ENCODE measurements at places on chromosomes 6 and 20. TPM values are rescaled to one million over a fixed set of nuclear protein-coding genes. Genes with fewer than 3 reads are reported as not detected.
A peak's percentile ranks its signal among the peaks of the same experiment; 100 is the strongest.

DNA sequence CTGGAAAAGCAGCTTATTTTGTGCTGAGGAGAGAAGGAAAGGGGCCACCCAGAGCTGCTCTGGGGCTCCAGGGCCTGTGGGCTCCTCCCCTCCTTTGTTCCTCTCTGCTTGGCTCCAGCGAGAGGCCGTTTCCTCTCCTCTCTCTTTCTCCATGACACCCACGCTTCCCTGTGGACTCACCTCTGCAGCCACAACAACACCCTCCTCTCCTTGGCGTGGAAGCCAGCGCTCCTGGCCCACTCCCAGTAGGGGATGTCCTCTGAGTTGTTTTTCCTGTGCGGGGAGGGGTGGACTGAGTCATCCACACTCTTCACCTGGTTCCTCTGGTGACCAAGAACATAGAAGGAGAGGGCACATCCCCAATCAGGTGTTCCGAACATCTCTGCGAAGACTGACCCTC lies 4.9 kb upstream of the CDSN start:
- no peak for DNase-seq

GRCh38 chr6:71502956-71503355 lies 214.3 kb downstream of the OGFRL1 start:
- DNase-seq, result no peak

The DSE gene
- 40.2 TPM for total RNA-seq

DNA sequence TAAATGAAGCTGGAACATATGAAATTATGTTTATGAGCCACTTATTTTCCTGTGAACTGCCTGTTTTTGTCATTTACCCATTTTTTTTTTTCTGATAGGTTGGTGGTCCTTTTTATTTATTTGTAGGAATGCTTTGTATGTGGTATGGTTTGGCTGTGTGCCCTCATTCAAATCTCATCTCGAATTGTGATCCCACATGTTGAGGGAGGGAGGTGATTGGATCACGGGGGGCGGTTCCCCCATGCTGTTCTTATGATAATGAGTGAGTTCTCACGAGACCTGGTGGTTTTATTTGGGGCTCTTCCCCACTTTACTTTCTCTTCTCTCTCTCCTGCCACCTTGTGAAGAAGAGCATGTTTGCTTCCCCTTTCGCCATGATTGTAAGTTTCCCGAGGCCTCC lies 77.3 kb downstream of the CDH26 start:
- no peak for DNase-seq

DNA sequence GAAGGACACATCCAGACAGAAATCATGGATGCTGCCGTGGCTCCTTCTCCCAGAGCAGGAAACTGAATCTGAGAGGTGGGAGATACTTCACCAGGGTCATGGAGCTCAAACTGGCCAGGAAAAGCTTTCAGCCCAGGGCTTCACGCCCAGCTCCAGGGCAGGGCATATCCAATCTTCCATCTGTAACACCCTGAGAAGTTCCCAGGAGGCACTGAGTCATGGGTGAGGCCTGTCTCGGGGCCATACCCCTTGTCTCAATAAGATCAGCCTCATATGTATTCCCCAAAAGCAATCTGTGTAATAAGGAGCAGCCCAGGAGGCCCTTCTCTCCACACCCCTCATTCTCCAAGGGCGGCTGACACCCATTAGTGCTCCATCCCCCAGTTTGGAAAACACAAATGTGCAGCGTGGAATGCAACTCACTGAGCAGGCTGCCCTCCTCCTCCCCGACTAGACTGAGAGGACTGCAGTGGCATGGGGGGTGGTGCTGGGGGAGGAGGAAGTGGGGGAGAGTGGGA lies 439.3 kb upstream of the SULF2 start:
- no peak for DNase-seq

GRCh38 chr6:82785206-82785605 lies 280.4 kb downstream of the UBE3D start:
- no peak for DNase-seq

- DNase-seq, result no peak
These were observed 725 bp upstream of the ISM1 start for GRCh38 chr20:13220194-13220903.

The MSH5 gene
- total RNA-seq, result 9.1 TPM

DNA sequence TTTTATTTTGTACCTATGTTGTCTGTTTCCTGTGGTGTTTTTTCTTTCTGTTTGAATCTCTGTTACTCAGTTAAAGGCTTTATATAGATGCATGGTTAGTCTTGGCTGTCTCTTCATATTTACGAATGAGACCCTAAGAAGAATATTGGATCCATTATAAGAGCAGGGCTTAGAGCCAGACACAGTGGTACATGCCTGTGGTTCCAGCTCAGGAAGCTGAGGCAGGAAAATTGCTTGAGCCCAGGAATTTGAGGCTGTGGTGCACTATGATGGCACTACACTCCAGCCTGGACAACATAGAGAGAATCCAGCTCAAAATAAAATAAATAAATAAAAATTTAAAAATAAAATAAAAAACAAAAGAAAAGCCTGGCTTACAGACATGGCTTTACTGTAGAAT lies 211.1 kb downstream of the SOD2 start:
- no peak for DNase-seq

DNA sequence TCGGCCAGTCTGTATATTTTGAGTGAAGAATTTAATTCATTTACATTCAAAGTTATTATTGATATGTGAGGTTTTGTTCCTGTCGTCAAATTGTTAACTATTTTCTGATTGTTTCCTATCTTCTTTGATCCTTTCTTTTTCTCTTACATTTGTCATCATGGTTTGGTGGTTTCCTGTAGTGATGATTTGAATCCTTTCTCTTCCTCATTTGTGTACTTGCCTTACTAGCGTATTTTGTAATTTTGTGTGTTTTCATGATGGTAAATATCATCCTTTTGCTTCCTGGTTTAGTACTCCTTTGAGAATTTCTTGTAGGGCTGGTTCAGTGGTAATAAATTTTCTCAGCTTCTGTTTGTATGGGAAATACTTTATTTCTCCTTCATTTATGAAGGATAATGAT lies 151.7 kb upstream of the CEP162 start:
- DNase-seq, result no peak

The CDC5L gene
- 23.3 TPM for total RNA-seq

- no peak for DNase-seq
These were observed 31.8 kb downstream of the CEBPB start for GRCh38 chr20:50222309-50223038.

GRCh38 chr6:31922942-31923341 lies 4.6 kb upstream of the C2 start:
- DNase-seq, result no peak

DNA sequence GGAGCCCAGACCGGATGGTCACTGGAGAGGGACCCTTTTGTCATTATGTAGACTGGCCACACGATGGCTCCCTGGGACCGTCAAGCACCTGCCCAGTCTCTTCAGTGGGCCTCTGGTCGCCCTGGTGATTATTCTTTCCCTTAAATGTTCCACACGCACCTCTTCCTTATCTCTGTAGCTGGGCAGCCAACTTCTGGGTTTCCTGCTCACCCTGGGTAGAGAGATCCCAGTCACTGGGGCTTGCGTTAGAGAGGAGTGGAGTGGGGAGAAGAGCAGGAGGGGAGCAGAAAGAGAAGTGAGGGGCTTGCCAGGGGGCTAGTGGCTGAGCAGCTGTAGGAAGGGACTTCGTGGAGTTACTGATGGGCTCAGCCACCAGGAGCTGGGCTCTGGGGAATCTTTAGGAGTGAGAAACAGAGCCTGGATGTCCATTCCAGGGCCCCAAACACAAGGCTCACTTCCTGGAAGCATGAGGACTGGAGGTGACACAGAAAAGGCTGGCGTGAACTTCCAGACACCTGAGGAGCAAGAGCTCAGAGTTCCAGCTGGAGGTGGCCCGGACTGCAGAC lies 150.1 kb downstream of the DHX35 start:
- no peak for DNase-seq

DNA sequence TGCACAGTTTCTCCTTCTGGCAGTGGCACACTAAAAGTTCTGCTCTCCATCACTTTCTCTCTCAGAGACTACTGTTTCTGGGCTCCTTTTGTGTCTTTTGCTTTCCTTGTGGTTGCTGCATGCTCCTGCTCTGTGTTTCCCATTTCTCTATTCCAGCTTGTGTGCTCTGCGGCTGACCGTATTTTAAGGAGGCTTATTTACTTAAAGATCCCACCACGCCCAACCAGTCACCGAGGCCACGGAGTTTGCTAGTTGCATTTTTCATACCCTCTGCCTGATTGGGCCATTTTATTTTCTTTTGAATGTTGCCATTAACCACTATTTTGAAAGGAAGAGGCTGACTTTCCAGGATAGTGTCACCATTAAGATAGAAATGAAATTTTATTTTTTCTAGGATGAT lies 626.4 kb upstream of the MMS22L start:
- no peak for DNase-seq

- no peak for DNase-seq
These were observed 109.9 kb downstream of the UTRN start for GRCh38 chr6:144395014-144395413.

GRCh38 chr6:96777113-96777512 lies 60.2 kb downstream of the GPR63 start:
- DNase-seq, result no peak

DNA sequence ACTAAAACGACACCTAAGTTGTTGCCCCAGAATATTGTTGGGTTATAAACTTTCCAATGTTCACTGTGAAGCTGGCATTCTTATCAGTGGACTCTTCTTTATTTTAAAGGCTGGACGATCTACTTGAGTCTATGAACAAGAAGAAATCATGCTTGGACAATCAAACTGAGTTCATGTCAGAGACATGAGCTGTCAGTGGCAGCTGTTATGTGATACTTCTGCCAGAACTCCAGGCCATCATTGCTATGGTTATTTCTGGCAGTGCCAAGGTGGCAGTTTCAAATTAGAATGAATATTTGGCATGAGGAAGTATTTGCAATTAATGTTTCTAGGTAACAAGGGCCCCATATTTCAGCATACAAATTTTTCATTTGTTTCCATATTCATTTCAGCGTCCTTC lies 417.3 kb downstream of the LMBRD1 start:
- DNase-seq, result no peak

DNA sequence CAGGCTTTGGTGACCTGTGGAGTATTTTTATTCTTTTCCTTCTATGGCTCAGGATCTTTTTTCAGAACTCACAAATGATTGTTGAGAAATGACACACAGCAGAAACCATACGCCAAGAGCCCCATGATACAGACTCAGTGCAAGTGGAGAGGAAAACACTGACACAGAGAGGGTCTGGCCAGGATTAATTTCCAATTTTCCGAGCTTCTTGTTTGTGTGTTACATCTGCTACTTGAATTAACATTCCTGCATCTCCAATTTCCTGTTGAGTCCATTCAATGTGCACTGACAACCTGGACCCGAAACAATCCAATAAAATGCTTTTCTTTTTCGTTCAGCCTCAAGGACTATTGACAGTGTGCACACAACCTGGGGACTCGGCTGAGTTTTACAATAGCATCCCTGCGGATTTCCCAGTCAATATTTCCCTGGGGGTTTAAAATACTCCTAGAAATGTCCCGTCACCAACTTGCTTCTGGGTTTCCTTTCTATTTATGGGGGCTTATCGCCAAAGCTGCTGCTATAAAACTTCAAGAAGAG lies 4.9 kb upstream of the MLN start:
- DNase-seq, result peak; percentile 30

The TPMT gene
- 5.9 TPM for total RNA-seq

GRCh38 chr6:89356642-89357170 lies 4.2 kb upstream of the UBE2J1 start:
- no peak for DNase-seq

The AK9 gene
- 5.8 TPM for total RNA-seq

The SYNGAP1 gene
- 8.8 TPM for total RNA-seq

- no peak for DNase-seq
These were observed 89.9 kb upstream of the SYNDIG1 start for GRCh38 chr20:24379484-24379927.

DNA sequence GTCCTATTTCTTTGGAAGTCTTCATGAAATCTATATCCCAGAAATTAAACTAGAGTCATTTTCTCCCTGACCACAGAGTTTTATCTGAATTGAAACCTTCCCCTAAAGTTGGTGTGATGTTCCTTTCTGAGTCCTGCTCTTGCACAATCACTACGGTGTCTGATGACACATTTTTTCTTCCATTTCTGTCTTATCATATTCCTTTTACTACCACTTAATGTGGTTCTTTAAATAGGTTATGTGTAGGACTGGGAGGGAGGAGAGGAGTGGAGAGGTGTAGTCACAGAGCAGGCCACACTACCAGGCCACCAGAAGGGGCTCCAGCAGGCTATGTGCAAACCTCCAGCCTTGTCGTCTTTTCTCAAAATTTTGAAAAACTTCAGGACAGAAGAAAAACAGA lies 39.7 kb upstream of the ATXN1 start:
- no peak for DNase-seq

Data from skin of body (tissue), 3 donors.